Activated naive CD8-positive, alpha-beta T cell treated with anti-CD3 and anti-CD28 coated beads, Interleukin-2, amount 50 U/mL, for 16 hours (primary cell): ENCODE measurements at places on chromosomes 1 and 21.

DNA sequence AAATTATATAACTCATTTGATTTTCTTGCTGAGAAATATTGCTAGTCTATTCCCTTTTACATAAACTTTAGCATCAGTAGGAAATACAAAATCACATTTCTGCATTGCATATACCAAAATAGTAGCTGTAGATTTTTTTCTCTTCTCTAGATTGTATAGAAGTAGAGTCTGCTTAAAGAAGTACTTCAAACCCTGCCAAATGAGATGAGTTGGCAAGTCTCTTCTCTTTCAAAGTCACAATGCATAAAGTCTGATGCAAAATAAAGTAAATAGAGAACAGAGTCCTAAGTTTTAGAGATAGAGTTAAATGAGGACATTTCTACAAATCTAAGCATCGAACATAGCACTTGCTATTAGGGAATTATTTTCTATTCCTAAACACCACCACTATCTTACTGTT is 6.4 kb downstream of the PLPPR4 start:
- DNase-seq, result no peak

GRCh38 chr1:156198831-156199349 is 5.0 kb downstream of the SLC25A44 start:
- no peak for DNase-seq

DNA sequence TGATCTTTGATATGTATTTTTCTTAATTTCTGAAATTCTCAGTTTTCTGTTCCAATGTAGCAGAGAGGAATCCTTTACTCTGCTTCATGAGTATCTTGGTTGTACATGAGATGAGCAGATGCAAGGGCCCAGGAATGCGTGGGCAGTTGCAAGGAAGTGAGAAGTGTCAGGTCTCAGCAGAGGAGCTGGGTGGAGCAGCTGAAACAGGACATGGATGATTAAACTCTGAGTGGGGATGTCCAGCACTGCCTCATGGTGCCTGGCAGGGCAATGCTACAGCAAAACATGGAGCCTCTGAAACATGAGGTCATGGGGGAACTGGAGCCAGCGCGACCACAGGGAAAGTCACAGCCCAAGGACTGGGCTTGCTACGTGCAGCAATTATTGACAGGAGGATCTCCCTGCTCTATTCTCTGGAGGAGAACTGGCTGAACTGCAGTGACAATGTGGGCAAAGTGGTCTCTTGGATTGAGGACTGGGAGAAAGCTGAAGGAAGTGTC is 48.4 kb downstream of the COLGALT2 start:
- DNase-seq, result no peak

GRCh38 chr1:41576206-41576605 is 91.7 kb upstream of the EDN2 start:
- no peak for DNase-seq

DNA sequence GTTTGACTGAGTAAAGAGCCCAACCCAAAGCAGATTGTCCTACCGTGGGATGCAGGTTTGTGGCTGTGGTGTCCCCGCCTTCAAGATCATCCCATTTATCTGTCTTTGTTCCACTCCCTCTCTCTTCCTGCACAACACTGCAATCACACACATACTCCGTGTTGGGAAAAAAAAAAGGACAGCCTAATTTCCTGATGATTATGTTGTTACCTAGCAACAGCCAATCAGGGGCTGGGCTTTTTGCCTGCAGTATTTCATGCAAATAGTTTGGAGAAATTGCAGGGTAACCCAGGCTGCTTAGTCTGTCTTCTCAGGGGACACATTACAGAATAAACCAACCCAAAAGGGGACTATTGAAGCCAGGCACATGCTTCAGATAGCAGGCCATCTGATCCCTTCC is 38.3 kb downstream of the PHC2 start:
- no peak for DNase-seq

- no peak for DNase-seq
These were observed 615 bp downstream of the GPR161 start for GRCh38 chr1:168135921-168136708.

DNA sequence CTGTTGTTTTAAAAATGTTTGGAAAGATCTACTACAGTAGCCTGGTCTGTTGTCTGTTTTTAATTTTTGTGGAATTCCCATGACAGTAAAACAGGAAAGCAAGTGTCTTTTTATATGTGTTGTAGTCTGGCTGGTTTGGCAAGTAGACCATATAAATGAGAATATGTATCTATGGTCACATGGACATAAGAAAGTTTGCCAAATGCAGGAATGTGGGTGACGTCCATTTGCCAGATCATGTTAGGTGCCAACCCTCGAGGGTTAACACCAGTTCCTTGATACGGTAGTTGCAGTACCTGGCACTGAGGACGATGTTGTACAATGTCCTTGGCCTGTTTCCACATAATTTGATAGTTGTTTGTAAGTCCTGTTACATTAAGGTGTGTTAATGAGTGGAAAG is 6.2 kb downstream of the DAP3 start:
- DNase-seq, result no peak

- no peak for DNase-seq
These were observed 22.4 kb downstream of the CFHR4 start for GRCh38 chr1:196910215-196910614.

DNA sequence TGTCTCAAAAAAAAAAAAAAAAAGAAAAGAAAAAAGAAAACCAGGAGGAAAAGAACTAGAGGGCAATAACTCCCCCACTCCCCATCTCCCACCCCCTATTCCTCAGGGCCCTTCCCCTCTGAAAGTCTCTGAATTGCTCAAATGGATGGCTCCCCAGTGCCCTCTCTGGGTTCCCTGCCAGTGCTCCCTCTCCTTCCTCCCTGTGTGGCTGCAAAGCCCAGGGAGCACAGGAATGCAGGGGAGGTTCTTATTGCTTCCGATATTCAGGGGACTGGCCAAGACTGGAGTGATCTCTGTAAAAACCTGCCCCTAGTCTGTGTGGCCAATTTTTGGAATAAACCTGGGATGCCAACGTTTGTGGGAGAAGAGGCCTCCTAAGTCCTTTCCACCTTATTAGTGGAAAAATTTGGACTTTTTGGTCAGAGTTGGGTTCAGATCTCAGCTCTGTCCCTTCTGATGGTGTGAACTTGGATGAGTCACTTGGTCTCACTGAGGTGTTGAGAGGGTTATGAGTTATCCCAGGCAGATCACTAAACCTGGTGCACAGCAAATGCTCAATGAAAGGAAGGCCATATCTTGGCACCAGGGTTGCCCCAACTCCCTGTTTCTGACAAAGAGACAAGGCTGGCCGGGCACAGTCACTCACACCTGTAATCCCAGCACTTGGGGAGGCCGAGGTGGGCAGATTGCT is 13.4 kb upstream of the ARHGEF10L start:
- DNase-seq, result no peak

- DNase-seq, result no peak
These were observed 131.5 kb downstream of the NTNG1 start for GRCh38 chr1:107272321-107272720.

- DNase-seq, result no peak
These were observed at the start of gene AIM2 for GRCh38 chr1:159076438-159077119. Gene AIM2 (minus strand): TSS chr1:159076766. CDS start chr1:159073499, 3,267 bp downstream.

DNA sequence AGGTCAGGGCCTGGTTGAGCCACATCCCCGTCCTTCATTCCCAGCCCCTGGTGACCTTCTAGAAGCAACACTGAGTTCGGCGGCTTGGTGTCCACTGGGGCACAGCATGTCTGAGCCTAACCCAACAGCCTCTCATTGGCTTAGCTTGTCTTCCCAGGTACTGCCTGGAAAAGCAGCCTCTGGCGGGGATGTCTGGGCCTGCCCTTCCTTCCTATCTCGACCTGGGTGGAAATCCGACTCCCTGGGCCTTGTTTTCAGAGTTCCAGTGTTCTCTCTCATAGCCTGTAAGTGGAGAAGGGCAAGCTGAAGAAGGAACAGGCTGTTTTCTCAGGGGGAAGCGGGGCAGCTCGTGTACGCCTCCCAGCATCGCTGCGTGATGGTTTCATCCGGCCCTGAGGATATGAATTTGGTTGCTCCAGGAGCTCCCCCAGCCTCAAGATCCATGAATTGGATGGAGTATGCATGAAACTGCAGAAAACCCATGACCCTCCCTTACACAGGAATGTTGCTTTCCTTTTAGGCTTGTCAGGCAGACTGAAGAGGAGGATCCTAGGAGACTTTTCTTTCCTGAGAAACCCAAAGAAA is 116.5 kb upstream of the IRF2BP2 start:
- no peak for DNase-seq

- DNase-seq, result no peak
These were observed 51.0 kb downstream of the SGIP1 start for GRCh38 chr1:66585002-66585401.
